ENCODE measurements at places on chromosomes 3 and 15.

DNA sequence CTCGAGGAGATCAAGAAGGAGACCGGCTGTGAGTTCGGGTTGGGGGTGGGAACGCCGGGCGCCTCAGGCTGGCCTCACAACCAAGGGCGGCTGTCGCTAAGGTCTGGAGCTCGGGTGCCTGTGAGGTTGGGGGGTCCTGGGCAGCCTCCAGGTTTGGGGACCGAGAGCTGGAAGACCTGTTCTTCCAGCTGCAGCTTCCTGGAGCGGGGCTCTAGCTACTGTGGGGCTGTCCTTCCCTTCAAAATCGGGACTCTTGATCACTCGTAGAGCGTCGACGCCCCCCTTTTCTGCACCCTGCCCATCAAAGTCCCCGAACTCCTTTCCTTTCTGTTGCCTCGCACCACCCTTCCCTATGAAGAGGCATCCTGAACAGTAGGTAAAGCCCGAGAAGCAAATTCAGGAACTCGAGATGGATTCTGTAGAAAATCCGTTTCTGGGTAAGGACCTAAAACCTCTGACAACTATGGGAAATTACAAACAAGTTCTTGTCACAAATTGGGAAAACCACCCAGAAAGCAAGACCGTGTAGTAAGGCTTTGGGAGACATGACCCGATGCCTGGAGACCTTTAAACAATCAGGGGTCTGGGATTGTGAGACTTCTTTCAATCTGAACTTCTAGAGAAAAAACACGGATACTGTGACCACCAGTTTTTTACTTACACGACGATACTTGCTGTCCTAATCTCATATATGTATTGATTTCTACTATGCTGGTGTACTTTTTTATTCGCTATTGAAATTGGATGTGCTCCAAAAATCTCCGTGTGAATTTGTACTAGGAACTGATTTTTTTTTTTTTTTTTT, 556 bp downstream of the CHP1 start:
- DNase-seq: no peak

DNA sequence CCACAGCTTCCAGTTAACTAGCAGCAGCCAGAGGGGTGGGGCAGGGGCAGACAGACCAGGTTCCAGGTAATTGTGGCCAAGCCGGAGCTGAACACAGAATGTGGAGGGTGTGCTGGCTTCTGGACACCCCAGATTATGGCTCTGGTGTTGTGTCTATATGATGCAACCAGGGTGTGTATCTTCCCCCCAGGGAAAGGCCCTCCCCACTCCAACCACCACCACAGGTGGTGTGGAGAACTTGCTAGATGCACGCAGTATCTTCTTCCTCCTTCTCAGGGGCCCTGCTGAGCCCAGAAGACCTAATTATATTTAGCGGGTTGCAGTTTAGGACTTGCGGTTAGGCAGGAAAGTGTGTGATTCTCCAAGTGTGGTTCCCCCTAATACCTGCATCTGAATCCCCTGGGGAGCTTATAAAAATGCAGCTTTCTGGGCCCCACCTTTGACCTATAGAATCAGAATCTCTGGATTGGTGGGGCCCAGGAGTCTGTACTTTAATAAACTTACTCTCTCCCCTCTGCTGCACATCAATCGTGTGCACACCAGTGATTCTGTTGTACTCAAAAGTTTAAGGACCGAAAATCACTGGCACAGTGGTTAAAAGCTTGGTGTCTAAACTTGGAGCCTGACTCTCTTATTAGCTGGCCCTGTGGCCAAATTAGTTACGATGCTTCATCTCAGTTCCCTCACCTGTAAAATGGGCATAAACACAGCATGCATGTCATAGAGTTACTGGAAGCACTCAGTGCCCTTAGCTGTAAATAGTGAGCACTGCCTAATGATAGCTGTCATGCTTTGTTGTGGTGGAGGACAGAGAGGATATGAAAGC, 379.1 kb upstream of the PROK2 start:
- DNase-seq: no peak

DNA sequence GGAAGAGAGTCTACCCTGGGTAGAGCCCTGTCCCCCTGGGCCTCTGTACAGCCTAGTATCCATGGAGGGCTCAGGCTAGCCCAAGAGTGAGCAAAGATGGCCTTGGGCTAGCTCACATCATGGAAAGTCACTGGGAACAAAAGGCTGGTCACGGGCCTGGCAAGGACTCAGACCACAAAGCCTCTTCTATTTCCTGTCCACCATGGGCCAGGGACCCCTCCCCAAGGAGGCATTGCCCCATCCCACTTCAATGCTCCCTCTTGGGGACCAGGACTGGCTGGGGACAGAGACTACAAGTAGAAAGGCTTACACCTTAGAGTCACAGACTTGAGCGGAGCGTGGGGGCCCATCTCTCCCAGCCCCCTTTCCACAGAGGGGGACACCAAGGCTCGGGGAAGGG, 16.9 kb downstream of the DUSP7 start:
- no peak for DNase-seq

- DNase-seq: no peak
Measured at GRCh38 chr3:129822241-129822640, 71.3 kb downstream of the TMCC1 start.

DNA sequence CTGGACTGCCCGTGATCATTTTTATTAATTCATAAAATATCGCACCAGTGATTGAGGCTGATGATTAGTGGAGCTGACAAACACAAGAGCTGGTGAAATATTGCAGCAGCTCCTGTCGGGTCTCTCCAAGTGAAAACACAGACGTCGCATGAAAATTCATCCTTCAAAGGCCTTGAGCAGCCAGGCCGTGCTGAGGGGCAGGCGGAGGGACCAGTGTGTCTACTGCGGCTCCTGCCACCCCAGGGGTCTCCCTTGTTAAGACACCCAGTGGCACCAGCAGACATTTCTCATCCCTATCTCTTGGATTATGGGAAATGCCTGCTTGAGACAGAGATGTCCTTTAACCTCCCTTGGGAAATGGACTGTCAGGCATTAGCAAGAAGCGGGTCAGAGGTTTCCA, 289.4 kb upstream of the TLE3 start:
- no peak for DNase-seq

DNA sequence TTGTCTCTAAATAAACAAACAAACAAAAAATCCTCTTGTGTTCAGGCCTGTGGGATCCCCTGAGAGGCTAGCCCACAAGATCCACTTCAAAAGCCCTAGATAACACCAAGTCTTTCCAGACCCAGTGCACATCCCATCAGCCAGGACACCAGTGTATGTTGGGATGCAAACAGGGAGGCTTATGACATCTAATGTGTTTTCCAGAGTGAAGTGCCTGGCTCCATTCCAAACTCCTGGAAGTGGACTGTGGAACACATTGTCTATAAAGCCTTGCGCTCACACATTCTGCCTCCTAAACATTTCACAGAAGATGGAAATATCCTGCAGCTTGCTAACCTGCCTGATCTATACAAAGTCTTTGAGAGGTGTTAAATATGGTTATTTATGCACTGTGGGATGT, 57.0 kb downstream of the MLH1 start:
- DNase-seq: no peak

- no peak for DNase-seq
Measured at GRCh38 chr3:109334572-109334971, 2.8 kb downstream of the DPPA4 start.

DNA sequence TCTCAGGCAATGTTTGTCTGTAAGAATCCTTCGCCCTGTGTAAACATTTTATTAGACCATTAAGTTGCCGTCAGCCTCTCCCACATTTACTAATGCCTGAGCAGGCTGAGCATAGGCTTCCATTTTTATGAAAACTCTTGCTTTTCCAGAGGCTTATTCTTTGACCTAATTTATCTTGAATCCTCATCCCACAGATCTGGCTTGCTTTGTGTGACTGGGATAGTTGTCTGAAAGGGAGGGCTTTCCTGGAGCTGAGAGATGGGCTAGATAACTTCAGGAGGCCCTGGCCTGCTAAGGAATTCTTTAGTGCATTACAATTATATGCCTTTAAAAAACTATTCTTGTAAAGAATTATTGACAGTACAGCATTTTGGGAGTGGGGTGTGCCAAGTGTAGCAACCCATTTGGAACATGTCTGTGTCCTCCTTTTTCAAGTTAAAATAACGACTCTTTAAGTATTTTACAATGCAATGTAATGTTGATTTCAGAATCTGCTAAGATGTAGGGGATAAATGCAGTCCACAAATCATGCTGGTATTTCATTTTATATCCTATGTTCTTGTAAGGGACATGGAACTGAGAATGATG, 52.4 kb downstream of the EEFSEC start:
- DNase-seq: no peak

- no peak for DNase-seq
Measured at GRCh38 chr15:82176542-82176941, 86.0 kb downstream of the EFL1 start.

DNA sequence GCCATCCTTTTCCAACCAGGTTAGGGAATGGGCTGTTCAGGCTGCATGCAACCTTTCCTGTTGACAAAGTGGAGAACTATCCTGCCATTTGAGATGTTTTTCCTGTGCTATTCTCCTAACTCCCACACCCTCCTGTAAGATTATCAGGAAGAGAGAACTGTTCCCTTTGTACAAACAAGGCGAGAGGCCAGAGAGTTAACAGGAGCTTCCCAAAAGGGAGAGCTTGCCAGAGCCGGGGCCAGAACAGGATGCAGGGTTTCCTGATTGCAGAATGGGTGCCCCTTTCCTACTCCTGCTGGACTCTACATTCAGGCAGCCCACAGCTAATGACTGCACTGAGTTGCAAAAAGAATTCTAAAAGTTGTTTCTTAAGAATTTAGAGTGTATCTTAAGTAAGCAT, 17.1 kb downstream of the PML start:
- no peak for DNase-seq

DNA sequence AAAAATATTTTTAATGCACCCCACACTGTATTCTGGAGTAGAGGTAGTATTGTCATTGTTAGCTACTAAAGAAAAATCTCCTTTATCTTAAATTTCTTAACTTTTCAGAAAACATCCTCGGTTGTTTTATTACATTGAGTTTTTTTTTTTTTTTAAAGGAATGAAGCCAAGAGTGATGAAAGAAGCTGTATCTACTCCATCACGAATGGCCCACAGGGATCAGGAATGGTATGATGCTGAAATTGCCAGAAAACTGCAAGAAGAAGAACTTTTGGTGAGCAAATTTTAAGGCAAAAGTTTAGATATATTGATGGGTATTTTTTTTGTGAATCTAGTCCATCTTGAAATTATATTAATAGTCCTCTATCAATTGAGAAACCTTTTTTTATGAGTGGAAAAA, 49.7 kb upstream of the UTS2B start:
- DNase-seq: no peak

DNA sequence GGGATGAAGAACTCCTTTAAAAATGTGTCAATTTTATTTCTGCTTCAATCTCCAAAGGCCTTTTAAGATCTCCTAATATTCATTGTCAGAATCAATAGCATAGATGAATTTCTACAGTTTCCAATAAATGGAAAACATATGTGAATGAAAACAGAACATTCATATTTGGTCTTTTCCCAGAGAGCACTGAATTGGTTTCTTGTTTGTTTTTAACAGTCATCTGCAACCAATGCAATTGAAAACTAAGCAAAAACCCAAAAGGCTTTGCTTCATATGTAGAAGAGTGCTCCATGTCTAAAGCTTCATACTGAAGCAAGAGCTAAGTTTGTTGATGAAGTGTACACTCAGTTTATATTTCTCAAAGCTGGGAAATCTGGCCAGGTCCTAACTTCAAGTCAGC, 426.5 kb upstream of the CDIN1 start:
- DNase-seq: no peak

GRCh38 chr15:66284271-66284670, 9.1 kb upstream of the DIS3L start:
- DNase-seq: no peak

DNA sequence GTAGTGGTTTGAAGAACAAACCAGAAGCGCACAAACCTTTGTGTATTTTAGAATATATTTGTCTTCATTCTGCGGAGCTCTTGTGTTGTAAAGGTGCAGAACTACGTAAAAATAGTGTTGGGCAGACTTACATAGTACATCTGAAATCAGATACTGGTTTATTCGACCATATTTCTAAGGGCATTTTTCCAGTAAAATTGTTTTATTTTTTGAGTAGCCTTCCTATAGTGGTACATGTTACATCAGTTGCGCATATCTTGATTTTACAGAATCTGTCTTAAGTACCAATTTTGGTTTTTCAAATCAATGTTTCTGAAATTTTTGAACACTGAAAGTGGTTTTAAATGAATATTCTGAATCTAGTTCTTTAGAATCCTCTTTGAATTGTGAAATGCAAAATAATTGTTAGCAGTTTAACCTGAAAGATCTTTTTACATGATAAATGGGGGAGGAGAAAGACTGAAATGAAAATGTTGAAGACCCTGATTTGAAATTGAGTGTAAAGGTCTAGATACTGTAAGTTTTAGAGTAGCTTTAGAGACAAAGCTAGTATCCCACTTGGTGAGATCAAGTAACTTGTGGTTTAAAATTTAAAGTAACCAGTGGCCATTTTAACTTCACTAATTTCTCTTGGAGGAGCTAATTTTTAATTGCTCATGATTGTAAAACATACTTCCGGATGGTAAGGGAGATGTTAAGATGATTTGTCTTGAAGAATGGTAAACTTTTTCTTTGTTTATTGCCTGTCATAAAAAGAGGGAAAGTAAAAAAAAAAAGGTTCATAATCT, 15.5 kb upstream of the CHD2 start:
- no peak for DNase-seq

GRCh38 chr3:114356066-114356465, 62.2 kb downstream of the TIGIT start:
- DNase-seq: no peak

DNA sequence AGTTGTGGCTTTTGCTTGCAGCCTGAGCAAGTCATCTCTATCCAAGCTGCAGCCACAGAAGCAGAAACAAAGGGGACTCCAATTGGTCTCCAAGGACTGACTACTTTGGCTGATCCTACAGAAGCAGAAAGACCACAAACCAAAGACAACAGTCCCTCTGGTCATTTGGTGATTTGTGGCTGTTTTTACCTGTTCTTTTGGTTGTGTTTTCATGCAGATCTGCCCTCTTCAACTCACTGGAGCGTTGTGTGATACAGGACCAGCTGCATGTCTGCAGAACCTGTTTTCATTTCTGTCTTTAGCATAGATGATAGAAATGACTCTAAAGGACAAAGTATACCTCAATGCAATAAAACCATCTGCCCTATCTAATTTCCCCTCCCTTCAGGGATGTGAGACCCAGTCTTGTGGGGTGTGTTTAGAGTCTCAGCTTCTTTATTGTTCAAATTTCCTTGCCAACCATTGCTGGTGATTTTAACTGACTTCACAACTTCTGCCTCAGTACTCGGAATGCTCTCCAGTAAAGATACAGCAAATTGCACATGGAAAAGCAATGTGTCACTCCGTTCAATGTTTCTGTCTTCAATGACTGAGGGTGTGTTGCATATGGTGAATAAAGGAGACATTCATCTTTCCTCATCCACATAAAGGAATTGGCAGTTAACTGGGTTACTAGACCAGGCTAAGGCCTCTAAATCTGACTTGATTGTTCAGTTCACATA, 48.9 kb upstream of the SLC7A14 start:
- no peak for DNase-seq

Data from T follicular helper cell (primary cell).